ENCODE measurements at places on chromosomes 7 and 10. TPM values are rescaled to one million over a fixed set of nuclear protein-coding genes. Genes with fewer than 3 reads are reported as not detected.

- no peak for DNase-seq
These were observed 1.4 kb downstream of the STK32C start for GRCh38 chr10:132306343-132306685.

DNA sequence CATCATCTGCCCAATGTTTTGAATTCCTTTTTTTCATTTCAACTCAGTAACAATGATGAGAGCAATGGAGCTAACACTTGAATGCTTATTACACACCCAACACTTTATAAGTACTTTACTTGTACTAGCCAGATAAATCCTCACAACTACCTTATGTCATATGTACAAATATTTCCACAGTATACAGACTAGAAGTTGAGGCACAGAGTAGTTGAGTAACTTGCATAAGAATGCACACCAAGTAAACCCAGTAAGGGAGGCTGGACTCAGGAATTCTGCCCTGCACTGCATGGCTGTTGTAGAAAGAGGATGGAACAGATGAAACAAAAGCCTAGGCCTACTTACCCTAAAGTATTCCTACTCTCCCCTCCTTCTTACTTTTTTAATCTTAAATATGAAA lies 15.8 kb downstream of the DPY19L1 start:
- DNase-seq: no peak

EPDR1 gene
- 11.4 TPM for total RNA-seq

RBP4 gene
- total RNA-seq: 55.5 TPM

CPEB3 gene
- 2.6 TPM for total RNA-seq

- DNase-seq: peak; percentile 33
These were observed 144.3 kb downstream of the ADAM12 start for GRCh38 chr10:126243971-126244370.

- no peak for DNase-seq
These were observed 506.2 kb upstream of the ZWINT start for GRCh38 chr10:56867236-56867635.

GRCh38 chr7:108358553-108358952 lies 97.7 kb downstream of the NRCAM start:
- no peak for DNase-seq

- no peak for DNase-seq
These were observed 170.9 kb upstream of the RHEB start for GRCh38 chr7:151690606-151691005.

DNA sequence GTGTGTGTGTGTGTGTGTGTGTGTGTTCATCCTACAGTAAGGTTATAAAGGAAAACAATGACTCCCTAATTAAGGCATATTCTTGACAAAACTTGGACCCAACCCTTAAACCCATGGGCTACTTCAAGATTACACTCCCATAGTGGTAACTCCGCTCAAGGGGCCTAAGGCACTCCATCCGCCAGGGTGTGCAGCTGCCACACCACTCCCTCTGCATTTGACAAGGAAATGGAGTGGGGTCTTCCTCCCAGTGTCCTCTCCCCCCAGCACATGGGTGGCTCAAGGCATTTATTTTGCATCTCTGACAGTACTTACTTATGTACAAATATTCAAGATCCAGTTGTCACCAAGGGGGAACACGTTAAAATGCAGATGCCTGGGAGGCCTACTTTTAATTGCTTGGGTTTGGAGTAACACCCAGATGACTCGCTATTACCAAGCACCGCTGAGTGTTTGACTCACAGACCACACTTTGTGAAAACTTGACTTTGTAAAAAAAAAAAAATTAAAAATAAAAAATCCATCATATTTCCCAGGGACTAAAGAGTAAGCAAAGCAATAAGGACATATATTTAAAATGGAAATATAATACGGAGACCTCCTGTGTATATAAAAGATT lies 53.0 kb upstream of the AGR3 start:
- DNase-seq: no peak
